ENCODE measurements at places on chromosomes 12 and 14. TPM values are rescaled to one million over a fixed set of nuclear protein-coding genes. Genes with fewer than 3 reads are reported as not detected.

The TFCP2 gene
- total RNA-seq: 46.8 TPM

The OAS3 gene
- total RNA-seq: 1.8 TPM

The KRT71 gene
- total RNA-seq: not detected

The ZDHHC22 gene
- 0.25 TPM for total RNA-seq

The GRIN2B gene
- 0.12 TPM for total RNA-seq

The PPP1R36 gene
- total RNA-seq: not detected

The CIDEB gene
- total RNA-seq: not detected

The GPR68 gene
- total RNA-seq: 0.55 TPM

The RPGRIP1 gene
- not detected for total RNA-seq

The TAS2R19 gene
- not detected for total RNA-seq

The SCYL2 gene
- total RNA-seq: 7.1 TPM

The LTBR gene
- total RNA-seq: 10.1 TPM

The SLC4A8 gene
- 1.4 TPM for total RNA-seq

The PHETA1 gene
- 16.9 TPM for total RNA-seq

The GPX2 gene
- total RNA-seq: not detected

The LALBA gene
- not detected for total RNA-seq

The RNASE1 gene
- total RNA-seq: 0.85 TPM

The SLC39A5 gene
- total RNA-seq: not detected

The SLC2A14 gene
- not detected for total RNA-seq

The HIF1A gene
- total RNA-seq: 115 TPM

The ENDOU gene
- 1.9 TPM for total RNA-seq

The REP15 gene
- not detected for total RNA-seq

The CD27 gene
- not detected for total RNA-seq

The PLA2G1B gene
- total RNA-seq: not detected

The NIN gene
- 3.6 TPM for total RNA-seq

The C1R gene
- 0.78 TPM for total RNA-seq

The INHBC gene
- not detected for total RNA-seq

The BCL11B gene
- not detected for total RNA-seq

The ZNF219 gene
- total RNA-seq: 29.4 TPM

The CCDC198 gene
- total RNA-seq: not detected

The PXMP2 gene
- 83.5 TPM for total RNA-seq

The KRT77 gene
- total RNA-seq: not detected

The GTF2H3 gene
- 19.9 TPM for total RNA-seq
